Suppressor macrophage treated with lipopolysaccharide for 4 hours (primary cell): ENCODE measurements at places on chromosomes 3 and 15.

- peak; percentile 77 for DNase-seq
Measured at GRCh38 chr15:48794697-48795134, 16.2 kb downstream of the CEP152 start.

- DNase-seq: peak; percentile 8
Measured at GRCh38 chr15:96737408-96737807, 406.9 kb downstream of the NR2F2 start.

DNA sequence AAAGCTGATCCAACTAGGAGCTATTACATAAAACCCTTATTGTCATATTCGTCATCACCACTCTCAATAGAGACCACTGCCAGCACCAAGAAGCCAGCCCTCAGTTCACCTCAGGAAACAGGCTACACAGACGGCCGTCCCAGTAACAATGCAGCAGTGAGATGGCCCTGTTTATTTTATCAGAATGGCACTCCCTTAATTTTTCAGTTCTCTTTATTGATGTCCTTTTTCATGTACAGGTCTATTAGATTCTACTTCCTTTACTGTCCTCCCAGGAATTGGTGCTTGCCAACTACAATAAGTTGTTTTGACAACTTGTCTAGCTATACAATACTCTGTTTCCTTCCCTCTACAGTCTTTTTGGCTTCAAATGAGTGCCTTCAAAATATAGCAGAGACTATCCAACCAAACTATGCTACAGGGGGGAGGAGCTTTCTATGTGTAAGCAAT lies 272.5 kb downstream of the ZBTB20 start:
- no peak for DNase-seq

DNA sequence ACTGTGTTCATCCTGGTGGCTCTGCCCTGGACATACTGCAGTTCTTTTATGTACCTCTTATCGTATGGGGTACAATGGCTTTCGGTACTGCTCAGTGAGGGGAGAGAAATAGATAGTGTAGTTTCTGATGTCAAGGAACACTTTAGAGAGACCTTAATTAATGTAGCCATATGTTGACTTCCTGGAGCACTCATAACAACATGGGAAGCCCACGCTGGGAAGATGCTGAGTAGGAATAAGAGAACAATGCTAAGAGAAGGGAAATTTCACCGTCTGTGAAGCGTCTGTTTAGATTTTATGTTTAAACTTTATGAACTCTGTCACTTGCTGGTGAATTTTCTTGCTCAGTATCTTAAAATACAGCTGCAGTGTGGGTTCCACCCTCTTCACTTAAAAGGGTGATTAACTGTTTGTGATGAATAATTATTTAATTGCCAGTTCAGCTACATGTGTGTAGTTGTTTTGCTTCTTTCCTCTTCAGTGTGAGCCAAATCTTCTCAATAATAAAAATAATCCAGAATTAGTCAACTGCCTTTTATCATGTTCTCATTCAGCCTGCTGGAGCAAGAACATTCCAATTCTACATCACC lies 373.1 kb upstream of the TPRG1 start:
- no peak for DNase-seq

DNA sequence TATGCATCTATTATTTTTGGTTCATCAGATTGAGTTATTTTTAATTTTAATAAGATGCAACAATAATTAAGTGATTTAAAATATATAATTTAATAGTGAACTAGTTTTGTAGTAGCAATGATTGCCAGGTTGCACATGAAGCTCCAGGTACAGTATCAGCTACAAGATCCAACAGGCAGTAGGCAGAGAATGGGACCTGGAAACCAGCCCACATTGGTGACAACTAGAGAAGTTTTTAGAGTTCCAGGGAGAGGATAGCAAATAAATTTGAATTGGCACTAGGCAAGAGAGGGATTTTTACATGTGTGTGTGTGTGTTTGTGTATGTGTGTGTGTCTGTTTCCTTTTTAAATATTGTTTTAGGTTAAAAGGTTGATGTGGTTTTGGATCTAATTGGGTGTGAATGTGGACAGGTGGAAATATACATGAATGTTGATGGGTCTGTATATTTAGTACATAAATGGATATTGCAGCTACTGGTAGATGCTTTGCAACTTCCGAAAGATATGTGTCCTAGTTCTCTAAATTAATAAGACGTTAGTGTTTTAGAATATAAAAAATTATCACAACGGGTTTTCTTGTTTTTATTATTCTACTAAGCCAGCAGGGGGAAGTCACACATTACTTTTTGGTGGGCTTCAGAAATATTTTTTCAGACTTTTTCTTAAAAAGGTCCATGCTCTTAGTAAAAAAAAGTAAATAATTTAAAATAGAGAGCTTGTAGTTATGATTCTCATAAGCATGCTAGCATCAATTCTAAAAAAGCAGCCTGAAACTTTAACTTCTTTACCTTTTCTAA lies 110.1 kb upstream of the GBE1 start:
- no peak for DNase-seq

- peak; percentile 21 for DNase-seq
Measured at GRCh38 chr3:152508705-152509104, 240.0 kb downstream of the MBNL1 start.

DNA sequence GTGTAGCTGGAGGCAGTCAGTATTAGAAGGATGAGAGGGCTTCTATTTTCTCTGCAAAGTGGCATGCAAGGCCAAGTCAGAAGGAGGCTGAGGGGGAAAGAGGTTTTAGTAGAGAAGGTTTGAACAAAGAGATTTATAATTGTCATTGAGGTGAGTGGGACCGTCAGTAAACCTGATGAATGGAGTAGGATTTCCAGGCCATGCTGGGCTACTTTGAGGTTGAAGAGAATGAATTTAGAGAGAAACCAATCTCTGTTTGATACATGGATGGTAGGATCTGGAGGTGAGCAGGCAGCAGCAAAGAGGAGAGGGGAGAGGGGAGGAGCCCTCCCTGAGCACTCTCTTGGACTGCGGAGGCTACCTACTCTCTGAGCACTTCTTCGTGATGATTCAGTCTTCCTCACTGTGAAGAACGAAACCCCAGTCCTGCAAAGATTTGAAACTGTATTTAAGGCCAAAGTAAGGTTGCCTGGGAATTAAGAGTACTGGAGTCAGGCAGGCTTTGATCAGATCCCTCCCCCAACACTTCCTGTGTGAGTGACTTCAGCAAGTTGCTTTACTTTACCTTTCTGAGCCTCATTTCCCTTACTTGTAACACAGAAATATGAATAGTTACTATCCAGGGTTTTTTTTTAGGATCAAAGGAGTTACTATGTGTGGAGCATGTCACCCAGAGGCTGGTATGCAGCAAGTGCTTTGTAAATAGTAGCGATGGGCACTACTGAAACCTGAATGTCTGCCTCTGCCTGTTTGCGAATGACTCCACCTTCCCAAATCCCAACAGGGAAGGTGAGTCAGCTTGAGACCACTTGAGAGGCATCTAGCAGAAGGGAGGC lies 75.8 kb downstream of the RPL39L start:
- DNase-seq: no peak

GRCh38 chr15:26178640-26179220 lies 315.6 kb upstream of the ATP10A start:
- no peak for DNase-seq

DNA sequence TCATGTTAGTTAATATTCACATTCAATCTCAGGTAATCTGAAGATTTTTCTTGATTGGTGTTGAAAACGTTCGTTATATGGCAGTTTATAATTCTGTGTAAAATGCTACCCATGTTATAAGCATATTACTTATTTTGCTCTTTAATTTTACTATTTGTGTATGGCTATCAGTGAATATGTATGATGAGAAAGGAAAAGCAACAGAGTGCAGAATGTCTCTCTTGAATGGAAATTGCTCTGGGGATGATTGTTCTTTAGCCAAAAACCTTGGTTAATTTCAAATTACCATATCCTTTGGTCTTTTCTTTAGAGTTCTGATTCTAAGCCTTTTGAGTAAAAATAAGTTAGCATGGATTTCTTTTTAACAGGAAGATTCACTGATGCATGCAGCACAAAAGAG lies 2.5 kb downstream of the SERPINI1 start:
- DNase-seq: no peak

GRCh38 chr3:48140336-48140757 lies 47.9 kb downstream of the CDC25A start:
- no peak for DNase-seq

- DNase-seq: no peak
Measured at GRCh38 chr3:65919826-65920225, 118.9 kb downstream of the MAGI1 start.

GRCh38 chr3:159082519-159082918 lies 280.7 kb downstream of the MFSD1 start:
- DNase-seq: no peak

- no peak for DNase-seq
Measured at GRCh38 chr3:46449755-46450552, 14.8 kb downstream of the LTF start.

DNA sequence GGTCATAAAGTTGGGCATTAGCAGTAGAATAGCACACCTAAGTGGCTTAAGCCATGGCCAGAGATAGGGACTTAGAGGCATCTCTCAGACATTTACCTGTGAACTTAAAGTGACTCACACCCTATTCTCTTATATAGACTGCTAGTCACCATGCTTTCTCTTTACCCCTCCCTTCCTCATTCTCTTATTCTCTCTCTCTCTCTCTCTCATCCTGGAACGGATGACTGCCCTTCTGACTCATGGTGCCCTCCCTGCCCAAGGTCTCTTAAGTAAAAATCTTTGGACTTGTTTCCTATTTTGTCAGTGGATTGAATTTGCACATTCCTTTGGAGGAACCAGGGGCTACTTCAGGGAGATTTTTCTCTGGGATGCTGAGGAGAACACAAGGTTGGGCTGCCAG lies 58.8 kb downstream of the NPAP1 start:
- DNase-seq: no peak

DNA sequence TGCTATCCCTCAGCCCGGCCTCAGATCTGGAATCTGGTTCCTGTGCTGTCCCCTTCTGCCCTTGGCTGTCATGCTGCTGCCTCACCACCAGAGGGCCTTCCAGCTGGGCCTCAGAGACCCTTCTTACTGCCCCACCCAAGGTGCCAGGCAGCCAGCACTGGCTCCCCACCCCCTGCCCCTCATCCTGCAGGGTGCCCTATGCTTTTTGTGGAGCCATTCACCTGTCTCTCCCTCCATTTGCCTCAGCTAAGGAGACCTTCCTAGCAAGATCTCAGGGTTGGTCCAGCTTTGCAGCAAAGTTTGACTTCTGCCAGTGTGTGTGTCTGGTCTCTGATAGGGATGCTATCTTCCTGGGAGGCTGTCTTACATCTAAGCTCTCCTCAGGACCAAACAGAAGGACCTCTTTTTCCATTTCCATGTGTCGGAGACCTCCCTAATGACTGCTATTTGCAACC lies 1.9 kb upstream of the VWA5B2 start:
- peak; percentile 57 for DNase-seq

- DNase-seq: no peak
Measured at GRCh38 chr3:99012051-99012450, 110.6 kb upstream of the DCBLD2 start.

GRCh38 chr15:68550498-68551295 lies 28.1 kb upstream of the CORO2B start:
- DNase-seq: peak; percentile 68

GRCh38 chr15:96421178-96421601 lies 90.7 kb downstream of the NR2F2 start:
- no peak for DNase-seq

GRCh38 chr3:54134713-54135112 lies 12.4 kb downstream of the CACNA2D3 start:
- DNase-seq: no peak

DNA sequence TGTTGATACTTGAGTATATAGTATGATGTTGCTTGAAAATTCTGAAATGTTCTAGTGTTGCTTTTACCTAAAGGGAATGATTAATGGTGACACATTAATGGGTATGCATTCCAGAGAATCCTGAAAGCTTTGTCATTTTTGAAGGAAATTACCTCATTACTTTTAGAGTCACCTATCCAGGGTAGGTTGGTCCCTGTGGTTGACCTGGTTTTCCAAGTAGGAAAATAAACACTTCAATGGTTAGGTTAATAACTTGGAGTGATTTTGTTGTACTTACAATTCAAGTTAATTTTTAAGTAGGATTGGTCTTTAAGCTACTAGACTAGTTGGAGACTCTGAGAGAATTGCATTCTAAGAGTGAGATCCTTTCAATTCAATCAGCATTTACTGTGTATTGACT lies 31.0 kb downstream of the MITF start:
- DNase-seq: no peak

DNA sequence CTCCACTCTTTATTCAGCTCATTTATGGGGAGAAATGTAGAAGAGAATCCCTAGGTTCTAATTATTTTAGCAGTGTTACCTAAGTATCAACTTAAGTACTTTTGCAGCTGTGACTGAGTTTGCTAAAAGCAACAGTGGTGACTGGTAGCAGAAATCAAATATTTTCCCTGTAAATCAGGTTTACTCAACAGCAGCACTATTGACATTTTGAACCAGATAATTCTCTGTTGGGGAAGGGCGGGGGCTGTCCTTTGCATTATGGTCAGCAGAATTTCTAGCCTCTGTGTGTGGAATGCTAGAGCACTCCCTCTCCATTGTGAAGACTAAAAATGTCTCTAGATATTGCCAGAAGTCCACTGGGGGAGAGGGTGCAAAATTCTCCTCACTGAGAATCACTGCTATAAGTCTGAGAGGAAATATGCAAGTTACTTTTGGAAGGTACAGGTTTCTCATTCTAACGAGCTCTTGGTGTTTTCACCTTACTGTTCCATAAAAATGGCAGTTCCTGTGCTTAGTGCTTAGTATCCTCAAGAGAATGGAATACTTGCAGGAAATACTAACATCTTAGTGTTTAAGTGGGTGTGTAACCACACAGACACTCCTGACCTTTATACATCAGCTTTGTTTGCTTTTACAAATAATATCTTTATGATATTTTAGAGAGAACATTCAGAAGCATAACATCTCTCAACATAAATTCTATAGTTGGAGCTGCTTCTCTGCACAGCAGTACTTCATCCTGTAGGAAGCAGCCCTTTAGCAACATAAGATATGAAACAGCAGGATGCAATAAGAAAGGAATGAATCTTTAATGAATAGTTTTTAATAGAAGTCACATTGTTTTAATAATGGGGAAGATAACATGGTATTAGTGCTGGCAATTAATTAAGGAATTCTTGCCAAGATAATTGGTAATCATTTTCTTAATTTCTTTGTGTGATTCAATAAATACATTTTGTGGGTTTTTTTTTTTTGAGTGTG lies 246.5 kb upstream of the GOLIM4 start:
- no peak for DNase-seq

GRCh38 chr3:61750766-61751165 lies 189.4 kb downstream of the PTPRG start:
- no peak for DNase-seq

DNA sequence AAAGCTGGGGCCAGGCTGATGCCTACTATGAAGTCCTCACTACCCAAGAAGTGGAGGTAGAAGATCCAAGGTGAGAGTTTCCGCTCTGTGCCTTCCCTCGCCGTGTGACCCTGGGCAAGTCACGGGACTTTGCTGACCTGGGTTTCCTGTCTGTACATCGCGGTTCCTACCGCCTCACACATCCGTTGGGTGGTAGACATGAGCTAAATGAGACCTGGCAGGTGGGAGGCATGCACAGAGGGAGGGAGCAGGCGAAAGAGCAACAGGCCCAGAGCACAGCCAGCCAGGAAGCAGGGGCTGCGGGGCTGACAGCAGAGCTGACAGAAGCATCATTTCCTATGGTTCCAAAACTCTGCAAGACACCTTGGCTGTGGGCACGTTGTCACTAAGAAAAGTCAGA lies 157.3 kb upstream of the BHLHE40 start:
- no peak for DNase-seq

- no peak for DNase-seq
Measured at GRCh38 chr3:162015856-162016255, 519.2 kb downstream of the OTOL1 start.

GRCh38 chr3:196232154-196232881 lies 16.0 kb downstream of the SLC51A start:
- peak; percentile 87 for DNase-seq

GRCh38 chr15:33756961-33757360 lies 211.3 kb upstream of the CHRM5 start:
- DNase-seq: no peak

GRCh38 chr15:31494786-31495185 lies 168.2 kb downstream of the KLF13 start:
- no peak for DNase-seq
